ENCODE measurements at places on chromosomes 1 and 21.

DNA sequence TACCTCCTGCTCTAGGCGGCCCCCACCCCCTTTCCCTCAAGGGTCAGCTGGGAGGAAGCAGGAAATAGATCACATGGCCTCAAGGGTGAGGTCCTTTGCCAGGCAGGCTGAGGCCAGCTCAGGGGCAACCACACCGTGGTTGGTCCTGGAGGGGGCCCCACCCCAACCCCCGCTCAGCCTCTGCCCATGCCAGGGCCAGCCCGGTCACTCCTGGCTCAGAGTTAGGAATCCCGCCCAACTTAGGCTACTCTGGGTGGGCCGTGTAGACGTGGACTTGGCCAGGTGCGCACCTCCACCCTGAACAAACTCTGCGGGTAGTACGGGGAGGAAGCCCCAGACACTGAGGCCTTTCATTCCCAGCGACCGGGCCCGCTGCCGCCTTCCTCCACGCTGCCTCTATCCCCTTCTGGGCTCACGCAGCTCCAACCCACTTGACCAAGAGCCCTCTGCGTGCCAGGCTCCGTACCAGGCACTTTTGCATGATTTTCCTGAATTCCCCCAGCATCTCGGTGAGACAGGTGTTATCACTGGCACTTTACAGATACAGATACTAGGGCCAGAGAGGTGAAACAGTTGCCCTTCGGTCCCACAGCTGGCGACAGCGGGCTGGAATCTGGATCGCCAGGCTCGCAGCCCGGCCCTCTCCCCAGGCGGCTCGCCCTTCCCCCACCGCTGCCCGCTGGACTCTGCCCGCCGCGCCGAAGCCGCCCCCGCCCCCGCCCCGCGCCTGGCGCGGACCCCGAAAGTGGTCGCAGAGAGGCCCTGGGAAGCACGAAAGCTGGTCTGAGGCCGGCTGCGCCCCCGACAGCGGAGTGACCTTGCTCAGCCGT lies 769 bp downstream of the GALE start:
- DNase-seq = no peak
- H3K36me3 ChIP-seq = peaks cover 12% of the 10 kb centered on the region
- H3K4me1 ChIP-seq = peaks cover 20% of the 10 kb centered on the region
- H3K4me3 ChIP-seq = peak overlapping the region; percentile 92
- H3K27ac ChIP-seq = peak overlapping the region; percentile 84

DNA sequence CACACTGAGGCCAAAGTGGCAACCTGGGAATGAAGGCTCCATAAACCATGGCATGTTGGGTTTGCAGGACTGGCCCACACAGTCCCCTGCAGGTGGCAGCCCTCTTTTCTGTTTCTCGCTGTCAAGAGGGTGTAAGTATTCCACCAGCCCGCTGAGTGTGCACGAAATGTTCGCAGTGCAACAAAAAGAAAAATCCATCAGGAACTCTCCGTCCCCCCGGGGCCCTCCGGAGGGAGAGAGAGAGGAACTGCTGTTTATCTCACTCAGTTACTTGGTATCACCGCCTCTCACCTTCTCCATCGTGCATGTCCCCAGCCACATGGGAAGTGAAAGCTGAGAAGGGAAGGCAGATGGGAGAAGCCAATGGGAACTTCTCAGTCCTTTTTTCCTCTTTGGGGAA lies 38.3 kb downstream of the NCF2 start:
- H3K36me3 ChIP-seq = peaks cover 53% of the 10 kb centered on the region
- H3K4me1 ChIP-seq = no peaks in the 10 kb centered on the region
- no peak overlapping the region for H3K27ac ChIP-seq
- no peak overlapping the region for H3K4me3 ChIP-seq
- no peaks in the 10 kb centered on the region for H3K27me3 ChIP-seq

- no peak overlapping the region for H3K4me3 ChIP-seq
- no peaks in the 10 kb centered on the region for H3K27me3 ChIP-seq
- no peaks in the 10 kb centered on the region for H3K36me3 ChIP-seq
- DNase-seq = no peak
- H3K4me1 ChIP-seq = no peaks in the 10 kb centered on the region
- no peak overlapping the region for H3K27ac ChIP-seq
Observed at GRCh38 chr21:45829668-45830067, 151.9 kb upstream of the COL6A1 start.

DNA sequence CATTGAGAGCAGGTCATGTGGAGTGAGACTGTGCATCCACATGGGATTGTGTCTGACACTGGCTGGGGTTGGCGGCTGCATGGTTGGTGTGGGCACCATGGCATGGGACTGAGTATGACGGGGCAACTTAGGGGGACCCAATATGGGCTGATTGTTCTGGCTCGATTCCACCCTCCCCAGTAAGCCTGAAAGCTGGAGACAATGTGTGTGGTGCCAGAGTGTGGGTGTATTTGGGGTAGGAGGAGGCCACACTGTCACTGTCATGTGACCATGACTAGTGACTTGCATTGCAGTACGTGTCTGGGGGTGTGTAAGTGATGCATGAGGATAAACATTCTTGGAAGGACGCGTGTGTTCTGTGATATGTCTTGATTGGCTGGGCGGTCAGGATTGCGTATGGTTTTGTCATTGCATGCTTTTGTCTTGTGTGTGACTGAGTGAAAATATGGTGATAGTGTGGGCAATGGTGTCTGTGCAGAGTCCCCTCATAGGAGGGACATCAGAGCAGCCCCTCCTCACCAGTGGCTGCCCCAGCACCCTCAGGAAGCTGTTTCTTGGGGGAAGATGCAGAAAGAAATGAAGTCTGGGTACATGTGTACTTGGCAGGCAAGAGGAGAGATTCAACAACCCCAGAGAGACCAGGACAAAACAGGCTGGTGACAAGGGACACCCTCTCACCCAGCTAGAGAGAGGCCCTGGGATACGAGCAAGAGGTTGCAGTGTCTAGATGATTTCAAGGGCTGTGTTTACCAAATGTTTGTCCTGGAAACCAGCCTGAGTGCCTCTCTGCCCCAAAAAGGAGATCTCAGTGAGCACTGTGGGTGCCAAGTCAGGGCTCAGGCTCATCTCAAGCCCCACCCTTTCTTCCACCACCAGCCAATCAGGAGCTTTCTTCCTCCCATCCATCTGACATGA lies 36.3 kb downstream of the SDC3 start:
- no peak overlapping the region for H3K4me3 ChIP-seq
- H3K27ac ChIP-seq = no peak overlapping the region
- DNase-seq = no peak
- peaks cover 5% of the 10 kb centered on the region for H3K4me1 ChIP-seq
- no peaks in the 10 kb centered on the region for H3K36me3 ChIP-seq

DNA sequence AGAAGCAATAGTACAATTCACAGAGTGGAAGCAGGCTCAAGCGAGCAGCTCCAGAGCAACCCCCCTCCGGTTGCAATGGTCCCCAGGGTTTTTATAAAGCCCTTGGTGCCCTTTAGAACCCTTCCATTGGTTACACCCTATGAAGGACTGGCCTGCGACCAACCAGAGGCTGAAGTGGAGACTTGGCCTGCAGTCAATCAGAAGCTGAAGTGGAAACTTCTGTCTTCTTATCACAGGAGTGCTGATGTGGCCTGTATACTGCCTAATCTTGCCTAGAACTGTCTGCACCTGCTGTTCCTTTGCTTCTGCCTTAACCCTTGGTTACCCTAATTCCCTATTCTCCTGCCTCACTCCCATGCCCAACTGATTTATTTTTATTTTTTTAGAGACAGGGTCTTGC lies 15.4 kb upstream of the FRRS1 start:
- no peak overlapping the region for H3K27ac ChIP-seq
- H3K27me3 ChIP-seq = no peaks in the 10 kb centered on the region
- peaks cover 6% of the 10 kb centered on the region for H3K4me1 ChIP-seq
- H3K4me3 ChIP-seq = no peak overlapping the region
- H3K36me3 ChIP-seq = no peaks in the 10 kb centered on the region

GRCh38 chr1:87449348-87449963 lies 120.8 kb downstream of the LMO4 start:
- no peak for DNase-seq
- H3K27ac ChIP-seq = peak overlapping the region; percentile 21
- no peaks in the 10 kb centered on the region for H3K27me3 ChIP-seq
- no peak overlapping the region for H3K4me3 ChIP-seq
- no peaks in the 10 kb centered on the region for H3K36me3 ChIP-seq

- H3K27ac ChIP-seq = no peak overlapping the region
- peaks cover 20% of the 10 kb centered on the region for H3K36me3 ChIP-seq
- no peak for DNase-seq
- peaks cover 15% of the 10 kb centered on the region for H3K4me1 ChIP-seq
- no peak overlapping the region for H3K4me3 ChIP-seq
- H3K27me3 ChIP-seq = no peaks in the 10 kb centered on the region
Observed at GRCh38 chr1:19363536-19364152, 51.5 kb downstream of the SLC66A1 start.

DNA sequence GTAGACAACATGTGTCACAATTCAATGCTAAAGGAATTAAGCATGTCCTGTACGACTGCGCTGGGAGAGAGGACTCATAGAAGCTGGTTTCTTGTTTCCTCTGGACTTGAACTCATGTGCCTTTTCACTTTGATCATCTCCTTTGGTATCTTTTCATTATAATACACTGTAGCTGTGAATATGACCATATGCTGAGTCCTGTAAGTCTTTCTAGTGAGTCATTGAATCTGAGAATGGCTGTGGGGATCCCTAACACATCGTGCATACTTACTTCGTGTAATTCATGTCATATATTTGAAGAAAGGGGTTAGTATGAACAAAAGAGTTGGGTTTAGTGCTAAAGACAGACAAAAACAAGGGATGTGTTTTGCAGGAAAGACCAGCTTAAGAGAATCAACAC lies 148.1 kb upstream of the RUNX1 start:
- H3K27ac ChIP-seq = no peak overlapping the region
- no peaks in the 10 kb centered on the region for H3K27me3 ChIP-seq

DNA sequence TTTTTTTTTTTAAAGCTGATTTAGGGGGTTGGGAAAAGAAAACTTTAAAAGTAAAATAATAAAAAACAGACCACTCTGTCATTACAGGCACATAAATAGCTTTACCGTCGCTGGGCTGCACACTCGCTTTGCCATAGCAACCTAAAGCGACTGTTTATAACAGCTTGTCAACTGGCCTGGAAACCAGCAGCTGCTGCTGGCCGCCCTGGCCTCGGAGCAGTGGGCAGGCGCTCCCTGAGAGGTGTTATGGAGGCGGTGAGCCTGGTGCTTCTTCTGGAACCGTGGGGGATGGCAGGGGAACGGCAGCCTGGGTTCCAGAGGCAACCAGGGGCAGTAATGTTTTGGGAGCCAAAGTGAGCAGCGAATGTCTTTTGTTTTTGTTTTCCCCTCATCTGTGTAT lies 45.7 kb downstream of the ATP2B4 start:
- DNase-seq = no peak
- H3K36me3 ChIP-seq = no peaks in the 10 kb centered on the region
- peak overlapping the region; percentile 73 for H3K27ac ChIP-seq
- H3K27me3 ChIP-seq = no peaks in the 10 kb centered on the region
- peaks cover 62% of the 10 kb centered on the region for H3K4me1 ChIP-seq

- peak; percentile 46 for DNase-seq
- no peaks in the 10 kb centered on the region for H3K36me3 ChIP-seq
- H3K4me3 ChIP-seq = no peak overlapping the region
- peaks cover 49% of the 10 kb centered on the region for H3K4me1 ChIP-seq
Observed at GRCh38 chr1:117664314-117664713, 58.5 kb downstream of the TENT5C start.

GRCh38 chr1:66137235-66137634 lies 344.5 kb downstream of the PDE4B start:
- H3K27ac ChIP-seq = no peak overlapping the region
- DNase-seq = no peak
- no peak overlapping the region for H3K4me3 ChIP-seq
- H3K36me3 ChIP-seq = no peaks in the 10 kb centered on the region
- no peaks in the 10 kb centered on the region for H3K27me3 ChIP-seq

DNA sequence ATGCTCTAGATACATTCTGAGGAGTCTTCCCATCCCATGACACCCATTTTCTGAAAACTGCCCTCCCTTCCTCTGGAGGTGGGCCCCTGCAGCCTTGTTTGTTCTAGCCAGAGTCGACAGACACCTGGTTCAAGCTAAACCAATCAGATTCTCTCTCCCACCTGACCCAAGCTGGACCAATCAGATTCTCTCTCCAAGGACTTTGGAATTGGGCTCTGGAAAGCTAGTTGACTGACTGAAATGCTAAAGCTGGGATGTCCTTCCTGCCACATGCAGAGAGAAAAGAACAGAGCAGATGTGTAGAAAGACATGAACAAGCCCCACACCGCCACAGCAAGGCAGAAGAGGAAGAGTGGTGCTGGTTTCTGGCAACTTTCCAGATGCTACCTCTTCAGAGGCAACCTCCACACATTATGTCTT lies 24.6 kb downstream of the ASAP3 start:
- no peaks in the 10 kb centered on the region for H3K36me3 ChIP-seq
- no peaks in the 10 kb centered on the region for H3K27me3 ChIP-seq

GRCh38 chr1:153770797-153771196 lies 4.4 kb upstream of the SLC27A3 start:
- peaks cover 45% of the 10 kb centered on the region for H3K36me3 ChIP-seq
- H3K4me1 ChIP-seq = peaks cover 6% of the 10 kb centered on the region
- H3K4me3 ChIP-seq = no peak overlapping the region
- H3K27me3 ChIP-seq = no peaks in the 10 kb centered on the region
- H3K27ac ChIP-seq = no peak overlapping the region
- DNase-seq = no peak

- H3K27ac ChIP-seq = no peak overlapping the region
- H3K4me1 ChIP-seq = peaks cover 3% of the 10 kb centered on the region
- H3K27me3 ChIP-seq = peaks cover 12% of the 10 kb centered on the region
- DNase-seq = no peak
- no peaks in the 10 kb centered on the region for H3K36me3 ChIP-seq
Observed at GRCh38 chr1:179743679-179744400, 749 bp downstream of the FAM163A start.

DNA sequence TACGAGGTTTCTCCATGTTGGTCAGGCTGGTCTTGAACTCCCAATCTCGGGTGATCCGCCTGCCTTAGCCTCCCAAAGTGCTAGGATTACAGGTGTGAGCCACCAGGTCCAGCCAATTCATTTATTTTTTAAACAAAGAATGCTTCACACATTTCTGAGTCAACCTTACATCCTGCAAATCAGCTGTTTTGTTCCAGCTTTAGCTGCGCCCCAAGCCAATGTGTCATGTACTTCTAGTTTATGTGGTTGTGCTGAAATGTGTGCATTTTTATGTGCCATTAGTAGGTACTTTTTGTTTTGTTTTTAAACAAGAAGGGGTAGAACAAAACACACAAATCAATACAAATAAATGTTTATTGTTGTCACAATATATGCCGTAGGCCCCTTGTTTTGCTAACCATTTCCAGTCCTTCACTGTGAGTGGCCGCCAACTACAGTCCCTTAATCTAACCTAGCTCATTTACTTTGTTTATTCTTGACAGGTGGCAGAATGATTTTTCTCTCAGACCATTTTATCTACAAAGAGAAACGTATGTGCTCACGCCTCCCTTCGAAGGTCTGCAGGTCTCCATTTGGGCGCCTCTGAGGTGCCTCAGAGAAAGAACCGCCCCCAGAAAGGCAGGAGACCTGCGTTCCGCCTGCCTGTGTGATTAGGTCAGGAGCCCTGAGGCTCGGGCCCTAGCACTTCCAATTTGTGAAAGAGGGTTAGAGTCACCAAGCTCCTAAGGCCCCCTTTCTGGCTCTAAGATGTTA lies 2.8 kb upstream of the CASQ2 start:
- H3K4me1 ChIP-seq = no peaks in the 10 kb centered on the region
- no peak for DNase-seq
- no peak overlapping the region for H3K27ac ChIP-seq
